NCI-H510A (cell line): ENCODE measurements at places on chromosomes 12 and 14.

DNA sequence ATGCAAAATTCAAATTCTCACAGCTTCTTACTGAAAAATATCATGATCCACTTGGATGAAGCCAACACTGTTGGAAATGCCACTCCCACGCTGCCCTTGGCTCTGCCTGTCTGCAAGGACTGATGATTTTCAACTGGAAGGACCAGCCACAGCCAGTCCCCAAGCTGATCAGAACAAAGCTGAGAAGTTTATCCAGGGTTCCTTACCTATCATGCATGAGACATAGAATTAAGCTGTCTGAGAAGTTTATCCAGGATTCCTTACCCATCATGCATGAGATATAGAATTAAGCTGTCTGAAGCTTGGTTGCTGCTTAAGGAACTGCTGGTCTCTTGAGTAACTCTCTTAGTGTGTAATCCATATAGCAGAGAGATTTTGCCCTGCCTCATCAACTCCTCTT is 159.8 kb upstream of the TMEM260 start:
- DNase-seq, result no peak

DNA sequence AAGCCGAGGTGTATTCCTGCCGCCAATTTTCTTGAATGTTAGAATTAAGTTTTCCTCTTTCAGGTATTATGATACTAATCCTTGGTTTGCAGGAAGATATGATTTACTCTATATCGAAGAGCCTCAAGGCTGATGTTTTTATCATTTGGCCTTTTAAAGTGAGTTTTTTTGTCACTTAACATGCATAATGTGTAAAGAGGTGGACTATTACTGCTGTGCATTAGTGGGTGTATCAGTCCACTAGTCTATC is 11.1 kb upstream of the TMPO start:
- DNase-seq, result no peak

GRCh38 chr14:39988939-39989338 is 556.7 kb upstream of the FBXO33 start:
- peak; percentile 17 for DNase-seq

- no peak for DNase-seq
Observed at GRCh38 chr12:69655616-69656340, 43.3 kb downstream of the BEST3 start.

DNA sequence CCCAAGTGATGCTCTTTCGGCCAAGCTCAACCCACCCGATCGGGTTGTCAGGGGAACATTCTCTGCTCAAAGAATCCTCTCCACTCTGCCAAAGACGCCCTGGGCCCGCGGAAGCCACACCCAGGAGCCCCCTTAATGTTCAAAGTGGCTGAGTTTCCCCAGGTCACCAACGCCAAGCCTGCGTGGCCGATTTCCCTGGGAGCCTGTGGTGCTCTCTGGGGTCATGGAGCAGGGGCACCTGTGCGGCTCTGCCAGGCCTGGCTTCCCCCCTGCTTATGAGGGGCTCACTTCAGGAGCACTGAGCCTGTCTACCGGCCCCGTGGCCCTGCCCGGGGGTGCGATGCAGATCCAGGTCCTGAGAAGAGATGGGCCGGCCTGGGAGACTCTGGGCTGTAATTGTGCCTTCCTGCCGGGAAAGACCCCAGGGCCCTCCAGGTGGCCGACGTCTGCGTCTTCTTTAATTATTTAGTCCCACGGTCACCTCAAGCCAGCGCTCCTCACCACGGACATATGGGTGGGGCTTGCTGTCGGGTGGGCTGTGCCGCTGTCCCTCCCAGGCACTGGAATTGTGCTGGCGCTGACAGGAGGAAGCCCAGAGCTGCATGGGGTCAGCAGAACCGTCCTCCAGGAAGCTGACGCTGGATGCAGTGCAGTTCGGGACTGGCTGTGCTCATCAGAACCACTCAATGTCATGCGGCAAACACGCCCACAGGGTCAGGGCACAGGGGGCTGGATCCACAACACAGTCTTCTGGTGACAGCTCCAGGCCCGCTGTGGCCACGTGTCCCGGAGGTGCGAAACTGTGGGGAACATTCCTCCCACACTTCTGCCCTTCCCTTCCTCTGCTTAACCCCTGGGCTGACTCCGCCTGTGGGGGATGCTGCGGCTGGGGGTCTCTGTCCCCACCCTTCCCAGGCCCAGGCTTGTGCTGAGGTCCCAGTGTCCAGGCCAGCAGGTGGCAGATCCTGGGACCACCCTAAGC is 267.6 kb upstream of the SFSWAP start:
- DNase-seq, result no peak

DNA sequence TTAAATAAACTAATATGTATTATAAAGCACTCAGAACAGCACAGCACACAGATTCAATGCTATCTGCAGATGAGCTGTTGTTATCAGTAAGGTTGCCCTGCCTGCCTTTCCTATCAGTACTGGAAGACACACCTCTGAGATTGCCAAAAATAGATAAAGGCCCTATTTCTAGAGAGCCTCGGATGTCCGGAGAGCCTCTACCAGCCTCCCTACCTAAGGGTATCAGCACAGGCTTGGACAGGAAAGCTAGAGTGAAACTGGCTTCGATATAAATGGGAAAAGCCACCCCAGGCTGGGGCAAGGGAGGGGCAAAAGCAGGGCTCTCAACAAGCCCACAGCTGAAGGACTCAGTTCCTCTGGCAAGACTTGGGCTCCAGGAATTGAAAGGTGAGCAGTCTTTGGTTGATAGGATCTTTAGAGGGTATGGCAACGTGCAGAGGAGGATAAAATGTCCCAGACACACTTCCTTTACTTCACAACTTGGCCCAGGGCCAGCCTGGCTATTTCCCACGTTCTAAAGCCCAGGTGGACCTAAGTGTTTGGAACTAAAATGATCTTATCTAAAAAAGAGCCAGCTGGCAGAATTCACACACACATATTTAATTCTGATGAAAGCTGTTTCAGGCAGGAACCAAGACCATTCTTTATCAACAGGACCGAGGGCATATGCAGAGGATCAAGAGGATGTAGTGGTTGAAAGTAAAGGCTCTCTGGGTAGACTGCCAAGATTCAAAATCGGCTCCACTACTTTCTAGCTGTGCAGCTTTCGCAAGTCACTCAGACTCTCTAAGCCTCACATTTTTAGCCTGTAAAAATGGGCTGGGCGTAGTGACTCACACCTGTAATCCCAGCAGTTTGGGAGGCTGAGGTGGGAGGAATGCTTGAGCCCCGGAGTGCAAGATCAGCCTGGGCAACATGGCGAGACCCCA is 37.8 kb upstream of the ITPR2 start:
- peak; percentile 8 for DNase-seq

DNA sequence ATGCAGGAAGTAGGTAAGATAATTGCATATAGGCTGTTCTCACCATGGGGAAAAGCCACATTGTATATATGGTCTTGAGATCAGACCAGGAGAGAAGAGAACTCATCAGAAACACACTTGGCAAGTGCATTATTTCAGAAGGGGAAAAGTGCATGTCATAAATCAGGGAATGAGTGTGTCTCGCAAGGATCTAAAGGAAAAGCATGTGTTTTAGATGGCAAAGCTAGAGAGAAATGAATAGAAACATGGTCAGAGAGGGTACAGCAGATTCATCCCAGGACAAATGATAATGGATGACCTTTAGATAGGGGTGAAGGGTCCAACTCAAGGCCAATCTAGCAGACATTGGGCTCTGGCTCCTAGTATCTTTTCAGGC is 230.2 kb upstream of the NAV3 start:
- no peak for DNase-seq

- DNase-seq, result peak; percentile 70
Observed at GRCh38 chr14:99821519-99822508, 28.6 kb downstream of the EML1 start.

- DNase-seq, result no peak
Observed at GRCh38 chr12:69068448-69068847, 135.5 kb upstream of the CPM start.

DNA sequence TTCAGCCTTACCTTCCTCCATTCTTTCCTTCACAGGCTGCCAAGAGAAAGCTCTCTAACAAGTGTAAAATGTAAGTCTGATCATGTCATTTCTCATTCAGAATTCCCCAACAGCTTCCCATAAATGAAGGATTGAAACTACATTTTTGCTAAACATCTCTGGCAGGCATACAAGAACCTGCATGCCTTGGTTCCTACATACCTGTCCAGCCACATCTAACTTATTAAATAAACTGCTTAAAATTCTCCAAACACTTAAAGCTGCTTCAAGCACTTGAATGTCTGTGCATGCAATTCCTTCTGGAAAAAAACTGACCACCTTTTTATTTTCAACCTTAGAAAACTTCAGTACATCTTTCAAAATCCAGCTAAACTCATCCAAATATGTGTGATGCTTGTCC is 84.4 kb upstream of the DCN start:
- DNase-seq, result no peak

- DNase-seq, result no peak
Observed at GRCh38 chr12:2287151-2287550, 234.4 kb downstream of the CACNA1C start.

DNA sequence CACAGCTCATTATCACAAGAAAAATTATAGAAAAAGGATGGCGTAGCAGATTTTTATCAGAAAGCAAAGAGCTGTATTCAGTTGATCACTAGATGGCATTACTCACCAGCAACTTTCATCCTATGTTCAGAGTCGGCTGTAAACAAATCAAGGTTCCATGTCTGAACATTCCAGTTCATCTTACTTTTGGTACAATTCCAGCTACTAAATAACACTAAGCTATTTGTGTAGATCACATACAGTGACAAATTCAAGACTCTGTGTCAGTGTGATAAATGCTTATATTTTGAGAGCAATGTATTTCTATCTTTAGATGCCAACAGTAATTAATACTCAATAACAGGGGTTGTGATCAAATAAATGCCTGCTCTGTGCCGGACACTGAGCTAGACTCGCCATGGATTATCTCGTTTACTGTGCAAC is 30.1 kb downstream of the NRDE2 start:
- DNase-seq, result peak; percentile 15
